ENCODE measurements at places on chromosomes 7 and 10. TPM values are rescaled to one million over a fixed set of nuclear protein-coding genes. Genes with fewer than 3 reads are reported as not detected.

DNA sequence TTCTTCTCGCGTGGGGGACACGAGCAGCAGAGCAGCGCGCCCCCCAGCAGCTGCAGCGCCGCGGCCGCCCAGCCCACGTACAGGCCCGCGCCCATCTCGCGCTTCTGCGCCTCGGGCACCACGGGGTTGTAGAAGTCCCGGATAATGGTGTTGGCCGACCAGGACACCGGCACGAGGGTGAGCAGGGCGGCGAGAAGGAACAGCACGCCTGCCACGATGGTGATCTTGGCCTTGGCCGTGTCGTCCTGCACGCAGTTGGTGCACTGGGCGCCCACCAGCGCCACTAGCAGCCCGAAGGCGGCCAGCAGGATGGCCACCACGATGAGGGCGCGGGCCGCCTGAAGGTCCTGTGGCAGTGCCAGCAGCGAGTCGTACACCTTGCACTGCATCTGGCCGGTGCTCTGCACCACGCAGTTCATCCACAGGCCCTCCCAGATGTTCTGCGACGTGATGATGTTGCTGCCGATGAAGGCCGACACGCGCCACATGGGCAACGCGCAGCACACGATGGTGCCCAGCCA, 529 bp downstream of the CLDN3 start:
- no peak for DNase-seq

DNA sequence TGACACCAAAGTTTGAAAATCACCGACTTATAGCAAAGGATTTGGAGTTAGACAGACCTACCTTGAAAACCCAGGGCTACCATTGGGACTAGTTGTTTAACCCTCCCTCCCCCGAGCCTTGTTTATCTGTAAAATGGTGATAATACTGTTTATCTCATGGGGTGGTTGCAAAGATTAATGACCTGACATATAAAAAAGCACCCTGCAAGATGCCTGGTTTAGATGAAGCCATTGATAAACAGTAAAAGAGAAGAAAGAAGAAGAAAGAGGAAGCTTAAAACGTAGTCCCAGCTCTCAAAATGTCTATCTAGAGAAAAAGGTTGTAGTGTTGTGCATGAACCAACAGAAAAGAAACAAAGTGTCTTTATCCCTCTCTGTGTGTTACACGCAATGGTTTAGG, 145.7 kb downstream of the FGFR2 start:
- DNase-seq = no peak

DNA sequence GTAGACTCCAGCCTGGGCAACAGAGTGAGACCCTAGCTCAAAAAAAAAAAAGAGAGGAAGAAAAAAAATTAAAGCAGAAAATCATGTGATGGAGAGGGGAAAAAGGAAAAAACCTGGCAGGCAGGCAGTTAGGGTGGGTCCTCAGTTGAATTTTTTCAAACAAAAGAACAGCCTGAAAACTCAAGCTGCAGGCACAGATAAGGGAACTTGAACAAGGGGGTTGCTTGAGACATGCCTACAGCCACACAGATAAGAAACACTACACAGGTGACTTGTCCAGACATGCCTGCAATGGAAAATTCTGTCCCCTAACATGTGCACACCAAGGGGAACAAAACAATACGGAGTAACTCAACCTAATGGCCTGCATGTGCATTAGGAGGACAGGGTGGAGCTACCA, 19.2 kb downstream of the VIM start:
- DNase-seq = no peak

Gene C7orf25
- 1.8 TPM for total RNA-seq

Gene BLNK
- total RNA-seq = 51.7 TPM

DNA sequence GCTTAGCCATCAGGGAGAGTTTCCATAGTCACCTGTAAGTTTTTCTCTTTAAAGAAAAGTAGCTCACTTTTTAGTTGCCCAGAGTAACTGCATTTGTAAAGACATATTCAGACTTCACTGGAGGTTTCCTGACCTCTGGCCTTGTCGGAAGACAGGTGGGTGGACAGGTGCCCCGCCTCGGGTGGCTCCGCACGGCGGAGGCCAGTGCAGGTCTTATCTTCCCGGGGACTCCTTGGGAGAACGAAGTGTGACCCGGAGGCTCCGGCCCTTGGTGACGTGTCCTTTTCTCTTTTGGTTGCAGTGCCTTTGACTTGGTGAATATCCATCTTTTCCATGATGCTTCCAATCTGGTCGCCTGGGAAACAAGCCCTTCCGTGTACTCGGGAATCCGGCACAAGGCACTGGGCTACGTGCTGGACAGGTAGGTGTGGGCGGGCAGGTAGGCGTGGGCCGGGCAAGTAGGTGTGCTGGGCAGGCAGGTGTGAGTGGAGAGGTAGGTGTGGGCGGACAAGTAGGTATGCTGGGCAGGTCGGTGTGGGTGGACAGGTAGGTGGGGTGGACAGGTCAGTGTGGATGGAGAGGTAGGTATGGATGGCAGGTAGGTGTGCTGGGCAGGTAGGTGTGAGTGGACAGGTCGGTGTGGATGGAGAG, 75.8 kb downstream of the NKX6-2 start:
- no peak for DNase-seq
